Fibroblast of skin of right biceps (primary cell): ENCODE measurements at places on chromosomes 3 and 15.

DNA sequence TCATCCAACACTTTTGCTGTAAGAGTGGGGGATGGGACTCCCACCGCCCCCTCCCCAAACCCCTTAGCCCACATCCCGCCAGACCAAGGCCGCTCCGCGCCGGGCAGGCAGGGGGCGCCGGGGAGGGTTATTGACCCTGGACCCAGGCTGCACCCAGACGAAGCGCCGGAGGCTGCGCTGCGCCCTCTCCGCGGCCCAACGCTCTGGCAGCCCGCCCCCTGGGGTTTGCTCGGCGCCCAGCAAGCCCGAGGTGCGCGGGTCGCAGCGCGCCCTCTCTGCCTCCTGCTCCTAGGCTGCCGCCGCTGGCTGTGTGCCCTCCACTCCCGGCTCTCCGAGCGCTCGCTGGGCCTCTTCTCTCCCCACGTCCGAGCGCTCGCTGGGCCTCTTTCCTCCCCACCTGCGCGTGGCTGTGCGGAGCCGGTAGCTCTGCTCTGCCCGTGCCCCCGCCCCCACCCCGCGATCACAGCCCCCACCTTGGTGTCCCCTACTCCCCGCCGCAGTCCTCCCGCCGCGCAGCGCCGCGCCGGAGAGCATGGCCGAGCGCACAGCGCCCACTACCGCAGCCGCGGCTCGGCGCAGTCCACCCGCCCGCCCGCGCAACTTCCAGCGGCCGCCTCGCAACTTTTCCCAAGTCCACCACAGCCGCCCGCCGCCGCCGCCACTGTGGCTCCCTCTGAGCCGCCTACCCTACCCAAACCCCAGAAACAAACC is 1.2 kb downstream of the MECOM start:
- DNase-seq = peak; percentile 49

DNA sequence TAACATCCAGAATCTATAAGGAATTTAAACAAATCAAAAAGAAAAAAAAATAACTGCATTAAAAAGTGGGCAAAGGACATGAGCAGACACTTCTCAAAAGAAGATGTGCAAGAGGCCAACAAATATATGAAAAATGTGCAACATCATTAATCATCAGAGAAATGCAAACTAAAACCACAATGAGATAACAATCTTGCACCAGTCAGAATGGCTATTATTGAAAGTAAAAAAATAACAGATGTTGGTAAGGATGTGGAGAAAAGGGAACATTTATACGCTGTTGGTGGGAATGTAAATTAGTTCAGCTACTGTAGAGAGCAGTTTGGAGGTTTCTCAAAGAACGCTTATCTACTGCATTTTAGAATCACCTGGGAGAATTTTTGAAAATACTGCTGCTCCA is 186.1 kb downstream of the OTOL1 start:
- peak; percentile 0 for DNase-seq

DNA sequence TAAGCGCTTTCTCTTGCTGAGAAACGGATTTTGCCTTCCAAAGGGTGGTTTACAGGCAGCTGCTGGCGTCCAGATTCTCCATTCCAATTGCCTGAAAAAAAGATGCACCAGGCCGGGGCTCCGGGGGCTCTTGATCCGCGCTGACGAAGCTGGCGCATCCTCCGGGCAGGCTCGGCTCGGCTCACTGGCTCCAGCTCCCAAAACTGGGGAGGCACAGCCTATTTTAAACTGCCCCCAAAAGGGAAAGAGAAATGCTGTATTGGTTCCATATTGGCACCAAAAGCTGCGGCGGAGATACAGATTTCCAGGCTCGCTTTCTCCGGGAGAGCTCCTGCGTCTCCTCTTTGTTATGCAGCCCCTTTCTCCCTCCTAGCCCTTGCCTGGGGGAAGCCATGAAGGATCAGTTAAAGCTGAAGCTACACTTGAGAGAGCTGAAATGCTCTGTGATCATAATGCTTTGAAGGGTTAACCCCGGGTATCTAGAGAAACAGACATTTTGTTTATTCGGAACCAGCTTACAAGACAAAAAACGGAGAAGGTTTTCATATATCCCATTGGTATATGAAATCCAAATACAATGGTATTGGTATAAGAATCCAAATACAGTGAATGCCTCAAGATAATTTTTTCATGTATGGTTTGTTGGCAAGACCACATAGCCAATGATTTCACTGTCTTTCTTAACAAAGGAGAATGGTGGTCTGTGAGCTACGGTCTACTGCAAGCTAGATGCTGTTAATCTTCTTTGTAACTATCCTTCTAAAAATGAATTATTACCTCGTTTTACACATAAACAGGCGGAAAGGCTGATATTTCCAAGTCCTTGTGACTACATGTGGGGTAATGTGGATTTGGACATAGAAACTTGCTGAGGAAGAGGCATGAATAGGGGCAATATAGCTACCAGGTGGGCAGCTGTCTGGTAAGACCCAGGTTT is 693 bp downstream of the CD200 start:
- no peak for DNase-seq

- DNase-seq = no peak
These were observed 31.6 kb downstream of the CBLB start for GRCh38 chr3:105837143-105837740.

DNA sequence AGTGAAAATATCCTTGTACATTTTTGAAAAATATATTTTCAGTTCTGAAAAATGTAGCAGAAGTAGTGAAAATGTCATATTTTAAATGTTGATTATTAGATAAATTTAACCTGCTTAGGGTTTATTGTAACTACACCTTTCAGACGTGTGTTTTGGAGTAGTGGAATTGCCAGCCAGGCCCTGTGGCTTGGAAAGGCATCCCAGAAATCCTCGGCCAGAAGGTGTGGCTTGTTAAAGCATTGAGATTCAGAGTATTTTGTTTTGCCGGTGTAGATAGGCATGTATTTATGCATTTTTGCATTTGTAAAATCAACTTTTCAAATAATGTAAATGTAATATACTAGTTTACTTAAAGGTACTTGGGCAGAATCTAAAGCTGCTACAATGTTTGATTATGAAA is 7.0 kb downstream of the EBLN2 start:
- no peak for DNase-seq

- no peak for DNase-seq
These were observed 13.1 kb upstream of the RPL35A start for GRCh38 chr3:197936819-197937384.

DNA sequence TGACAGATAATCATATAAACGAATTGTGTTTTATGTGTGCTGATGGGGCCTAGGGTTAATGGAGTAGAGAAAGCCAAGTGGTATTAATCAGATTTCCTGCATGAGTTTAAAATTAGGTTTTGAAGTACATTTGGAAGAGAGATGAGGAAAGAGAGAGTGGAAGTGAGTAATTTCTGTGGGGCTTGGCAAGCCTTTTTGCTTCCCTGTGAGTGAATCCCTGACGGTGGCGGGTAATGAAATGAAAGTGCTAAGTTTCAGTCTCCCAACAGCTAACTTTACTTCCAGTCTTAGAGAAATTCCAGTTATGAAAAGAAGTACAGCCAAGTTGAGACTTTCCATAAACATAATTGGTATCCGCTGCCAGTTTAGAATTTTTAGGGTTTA is 139.4 kb downstream of the BBX start:
- peak; percentile 80 for DNase-seq

DNA sequence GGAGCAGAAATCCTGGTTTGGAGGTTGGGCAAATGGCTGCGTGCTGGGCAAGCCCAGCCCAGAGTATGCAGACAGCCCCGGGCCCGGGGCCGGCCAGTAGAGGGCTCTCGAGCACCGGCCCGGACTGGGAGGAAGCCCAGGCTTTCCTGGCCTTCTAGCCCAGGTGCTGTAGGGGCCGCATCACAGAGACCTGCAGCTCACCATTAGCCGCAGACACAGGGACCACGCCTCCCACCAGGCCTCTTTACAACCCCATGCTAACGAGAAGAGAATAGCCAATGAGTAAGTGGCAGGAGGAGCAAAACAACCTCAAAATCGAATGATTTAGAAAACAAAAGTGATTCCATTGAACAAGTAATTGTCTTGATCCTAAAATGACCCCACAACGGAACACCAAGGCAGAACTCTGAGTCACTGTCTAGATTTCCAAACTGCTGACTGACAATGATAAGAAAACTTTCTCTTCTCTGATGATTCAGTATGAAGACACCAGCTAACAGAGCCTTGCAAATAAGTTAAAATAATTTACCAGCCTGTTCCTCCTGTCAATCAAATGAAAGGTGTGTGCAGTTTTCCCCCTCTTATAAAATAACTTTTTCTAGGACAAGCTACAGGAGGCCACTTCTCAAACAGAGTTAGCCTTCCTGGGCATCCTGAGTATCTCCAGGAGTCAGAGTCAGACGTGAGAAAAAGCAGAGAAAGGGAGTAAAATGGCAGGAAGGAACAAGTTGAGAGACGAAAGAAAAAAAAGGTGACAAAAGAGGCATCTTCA is 102.2 kb downstream of the DGKG start:
- DNase-seq = peak; percentile 63

DNA sequence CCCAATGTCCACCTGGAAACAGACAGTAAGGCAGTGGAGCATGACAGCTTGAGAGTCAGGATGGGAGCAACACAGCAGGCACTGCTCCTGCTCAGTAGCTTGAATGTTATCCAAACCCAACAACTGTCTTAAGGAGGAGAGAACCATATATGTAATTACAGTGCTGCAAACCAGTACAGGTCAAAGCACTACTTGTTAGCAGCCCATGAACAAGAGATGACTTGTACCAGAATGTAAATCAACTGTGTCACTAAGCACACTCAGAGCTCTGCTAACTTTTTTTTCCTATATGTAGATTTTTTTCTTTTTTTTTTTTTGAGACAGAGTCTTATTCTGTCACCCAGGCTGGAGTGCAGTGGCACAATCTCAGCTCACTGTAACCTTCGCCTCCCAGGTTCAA is 87.1 kb downstream of the ANO10 start:
- DNase-seq = no peak

- no peak for DNase-seq
These were observed 449.9 kb upstream of the GOLIM4 start for GRCh38 chr3:168545591-168545990.

DNA sequence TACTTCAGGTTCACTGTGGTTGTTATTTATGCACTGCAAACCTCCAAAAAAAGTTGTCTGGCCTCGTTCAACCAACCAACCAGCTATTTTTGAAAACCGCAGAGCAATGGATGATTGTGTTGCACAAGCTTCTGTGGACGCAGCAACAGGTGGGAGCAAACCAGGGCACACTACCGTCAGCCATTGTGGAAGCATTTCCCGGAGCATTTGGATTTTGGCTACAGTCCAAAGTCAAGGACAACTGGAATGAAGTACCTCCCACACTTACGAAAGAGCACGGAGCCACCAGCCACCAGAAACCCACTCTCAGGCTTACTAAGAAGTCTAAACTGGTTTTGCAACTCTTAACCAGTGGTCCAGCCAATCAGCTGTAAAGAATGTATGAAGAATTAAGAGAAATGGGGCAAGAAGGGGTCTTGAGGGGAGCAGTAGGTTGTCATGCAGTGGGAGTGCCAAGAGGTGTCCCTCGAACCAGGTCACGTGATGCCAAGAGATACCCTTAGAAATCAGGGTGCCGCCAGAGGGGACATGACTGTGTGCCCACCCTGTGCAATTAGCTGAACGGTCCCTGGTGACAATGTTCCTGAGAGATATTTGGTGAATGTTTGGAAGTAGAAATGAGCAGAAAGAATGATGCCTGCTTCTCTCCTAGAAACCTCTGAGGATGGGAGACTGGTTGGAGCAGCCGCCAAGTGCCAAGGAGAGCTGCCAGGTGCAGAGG is 68.9 kb upstream of the PCSK6 start:
- DNase-seq = no peak

- no peak for DNase-seq
These were observed 76.2 kb downstream of the MB21D2 start for GRCh38 chr3:192841428-192841827.

- DNase-seq = no peak
These were observed 38.1 kb downstream of the TRAK1 start for GRCh38 chr3:42129014-42129953.

GRCh38 chr3:16319307-16319706 is 54.3 kb downstream of the OXNAD1 start:
- DNase-seq = no peak

DNA sequence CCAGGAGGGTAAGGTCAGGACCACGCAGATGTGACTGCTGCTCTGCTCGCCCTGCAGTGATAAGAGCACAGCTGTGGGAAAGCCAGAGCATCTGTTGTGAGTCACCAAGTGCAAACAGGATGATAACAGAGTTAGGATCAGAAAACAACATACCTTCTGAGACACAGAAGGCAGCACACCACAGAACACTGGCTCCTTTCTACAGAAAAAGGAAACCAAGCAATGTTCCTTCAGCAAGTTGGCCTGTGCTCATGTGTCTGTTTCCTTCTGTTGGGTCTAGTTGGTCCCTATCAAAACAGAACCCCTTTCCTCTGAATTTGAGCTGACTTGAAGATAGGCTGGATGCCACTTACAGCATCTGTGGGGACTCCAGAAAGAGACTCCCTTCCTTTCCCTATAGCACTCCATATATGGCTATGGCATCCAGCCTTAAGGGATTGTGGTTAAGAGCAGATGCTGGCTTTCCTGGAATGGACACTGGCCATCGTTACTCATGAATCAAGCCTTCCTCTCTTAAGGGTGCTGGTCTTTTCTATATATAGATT is 440.7 kb upstream of the THBS1 start:
- peak; percentile 99 for DNase-seq

DNA sequence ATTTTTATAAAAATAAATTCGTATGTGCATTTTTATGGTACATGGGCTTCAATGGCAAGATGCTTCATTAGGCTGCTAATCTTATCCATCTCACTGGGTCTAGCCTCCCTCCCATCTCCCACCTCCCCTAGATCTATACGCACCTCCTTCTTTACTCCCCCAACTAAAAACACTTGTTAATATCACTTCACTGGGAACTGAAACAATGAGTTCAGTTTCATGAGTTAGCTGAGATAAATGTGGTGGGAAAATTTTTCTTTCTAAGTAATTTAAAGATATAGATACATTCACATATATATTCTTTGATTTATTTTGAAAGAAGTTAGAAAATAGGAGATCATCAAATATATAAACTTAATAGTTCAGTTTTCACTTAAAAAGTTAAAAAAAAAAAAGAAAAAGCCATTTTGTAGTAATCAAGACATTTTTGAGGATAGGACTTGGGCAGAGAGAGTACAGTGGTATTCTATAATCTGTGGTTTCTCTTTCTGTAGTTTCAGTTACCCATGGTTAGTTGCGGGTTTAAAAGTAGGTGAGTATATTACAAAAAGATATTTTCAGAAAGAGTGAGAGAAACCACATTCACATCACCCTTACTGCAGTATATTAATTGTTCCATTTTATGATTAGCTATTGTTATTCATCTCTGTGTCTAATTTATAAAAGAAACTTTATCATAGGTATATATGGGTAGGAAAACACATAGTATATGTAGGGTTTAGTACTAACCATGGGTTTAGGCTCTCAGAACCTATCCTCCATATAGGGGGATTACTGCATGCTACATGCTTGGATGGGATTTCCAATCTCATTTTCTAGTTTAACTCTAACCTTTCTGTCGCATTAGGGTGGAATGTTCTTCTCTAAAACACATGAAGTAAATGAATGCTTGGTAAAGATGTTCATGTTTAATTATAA is 316.0 kb upstream of the CBLB start:
- DNase-seq = no peak

GRCh38 chr15:29103824-29104565 is 165.6 kb downstream of the NSMCE3 start:
- peak; percentile 78 for DNase-seq

GRCh38 chr3:5160321-5160720 is 27.2 kb upstream of the EDEM1 start:
- DNase-seq = no peak

- DNase-seq = no peak
These were observed 1113.2 kb downstream of the IGSF11 start for GRCh38 chr3:117921411-117921810.
